ENCODE measurements at places on chromosomes 13 and 19.

GRCh38 chr13:65926750-65927171 is 1303.4 kb downstream of the PCDH9 start:
- peak; percentile 4 for DNase-seq

GRCh38 chr13:114129649-114130062 is 2.8 kb downstream of the RASA3 start:
- DNase-seq = no peak

DNA sequence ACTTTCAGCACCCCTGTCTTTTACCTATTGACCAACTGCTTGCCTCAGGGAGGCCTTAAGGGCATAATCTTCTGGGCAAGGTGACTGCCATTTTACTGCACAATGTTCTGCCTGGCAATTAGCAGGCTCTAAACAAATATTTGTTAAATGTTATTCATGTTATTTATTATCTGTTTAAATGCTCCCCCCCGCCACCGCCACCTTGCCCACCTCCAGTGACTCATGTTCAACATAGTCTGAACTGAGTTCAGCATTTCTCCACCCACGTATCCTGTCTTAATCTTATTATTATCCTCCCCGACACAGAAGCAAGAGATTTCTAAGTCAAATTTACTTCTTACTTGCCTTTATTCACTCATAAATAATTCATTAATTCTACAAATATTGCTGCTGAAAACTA is 144.8 kb downstream of the LIG4 start:
- DNase-seq = no peak

DNA sequence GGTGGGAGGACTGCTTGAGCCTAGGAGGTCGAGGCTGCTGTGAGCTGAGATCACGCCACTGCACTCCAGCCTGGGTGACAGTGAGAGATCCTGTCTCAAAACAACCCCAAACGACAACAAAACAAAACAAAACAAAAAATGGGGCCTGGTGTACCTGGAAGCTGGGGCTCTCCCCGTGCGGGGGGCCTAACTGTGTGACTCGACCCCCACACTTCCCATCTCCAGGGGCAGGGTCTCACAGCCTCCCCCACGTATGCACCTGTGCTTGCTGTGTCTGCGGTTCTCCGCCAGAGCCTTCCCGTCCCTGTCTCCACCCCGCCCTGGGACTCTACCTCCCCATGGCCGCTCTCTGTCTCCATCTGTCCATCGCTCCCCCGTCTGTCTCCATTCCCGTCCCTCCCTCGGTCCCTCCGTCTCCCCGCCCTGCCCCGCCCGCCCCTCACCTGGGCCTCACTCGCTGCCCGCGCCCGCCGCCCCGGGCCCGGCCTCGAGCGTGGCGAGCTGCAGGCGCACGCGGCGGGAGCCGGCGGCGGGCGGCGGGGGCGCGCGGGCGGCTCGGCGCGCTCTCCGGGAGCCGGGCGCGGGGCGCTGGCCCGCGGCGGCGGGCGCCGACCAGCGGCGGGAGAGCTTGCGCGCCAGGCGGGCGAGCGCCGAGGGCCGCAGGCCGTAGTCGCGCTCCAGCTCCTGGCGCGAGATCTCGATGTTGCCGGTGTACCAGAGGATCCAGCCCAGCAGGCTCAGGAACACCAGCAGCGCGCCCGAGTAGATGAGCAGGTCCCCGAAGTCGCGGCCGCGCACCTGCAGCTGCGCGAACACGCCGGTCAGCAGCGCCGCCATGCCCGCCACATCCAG is 587 bp downstream of the TMEM238 start:
- peak; percentile 77 for DNase-seq

- DNase-seq = peak; percentile 43
Measured at GRCh38 chr19:3506384-3507340, 551 bp downstream of the FZR1 start.

DNA sequence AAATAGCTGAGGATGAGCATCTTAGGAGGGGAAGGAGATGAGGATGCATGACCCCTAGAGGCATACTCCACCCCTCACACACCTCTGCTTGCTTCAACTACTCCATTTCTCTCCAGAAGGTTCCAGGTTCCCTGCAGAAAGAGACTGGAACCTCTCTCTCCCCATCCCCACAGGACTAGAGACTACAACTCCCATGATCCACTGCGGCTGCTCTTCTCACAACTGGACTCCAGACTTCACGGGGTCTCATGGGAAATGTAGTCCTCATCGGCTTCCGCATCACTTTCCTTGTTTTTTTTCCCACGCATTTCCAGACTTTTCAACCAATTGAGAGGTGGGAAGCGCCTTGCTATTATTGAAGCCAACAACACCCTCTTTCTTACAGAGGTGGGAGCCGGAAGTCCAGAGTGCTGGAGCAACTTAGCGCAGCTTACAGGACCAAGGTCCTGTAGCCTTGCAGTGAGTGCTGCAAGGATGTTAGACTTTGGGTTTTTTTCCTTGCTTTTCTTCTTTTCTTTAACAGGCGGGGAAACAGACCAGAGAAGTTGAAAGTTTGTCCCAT is 13.9 kb upstream of the CACNG6 start:
- DNase-seq = peak; percentile 91

All from hematopoietic multipotent progenitor cell treated with erythropoietin and hydrocortisone succinate and interleukin-3 and kit ligand, for 6 days (in vitro differentiated cells).